ENCODE measurements at places on chromosomes 12 and 14.

GRCh38 chr12:79563021-79563740, 127.6 kb downstream of the PAWR start:
- no peak for DNase-seq

- DNase-seq = no peak
These were observed 79.5 kb downstream of the ETV6 start for GRCh38 chr12:11729008-11729407.

DNA sequence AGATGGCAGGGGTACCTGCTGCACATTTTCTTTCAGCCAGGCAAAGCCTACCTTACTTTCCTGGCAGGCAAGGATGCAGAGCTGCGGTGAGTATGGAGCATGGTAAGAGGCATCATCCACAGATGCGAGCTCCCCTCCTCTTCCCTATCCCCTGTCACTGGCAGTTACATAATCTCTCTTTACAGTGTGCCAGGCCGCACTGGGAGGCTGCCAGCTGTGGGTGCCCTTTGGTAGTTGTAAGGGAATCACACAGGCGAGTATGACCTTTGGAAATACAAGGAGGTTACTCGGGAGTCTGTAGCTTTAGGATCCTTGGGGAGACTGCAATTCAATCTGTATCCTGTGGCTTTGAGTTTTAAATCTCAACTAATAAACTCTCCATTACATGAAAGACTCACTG, 132.5 kb downstream of the KTN1 start:
- DNase-seq = no peak

- no peak for DNase-seq
These were observed 755.6 kb downstream of the MED13L start for GRCh38 chr12:115521771-115522409.

GRCh38 chr14:24674204-24674970, 40.4 kb upstream of the GZMB start:
- no peak for DNase-seq

DNA sequence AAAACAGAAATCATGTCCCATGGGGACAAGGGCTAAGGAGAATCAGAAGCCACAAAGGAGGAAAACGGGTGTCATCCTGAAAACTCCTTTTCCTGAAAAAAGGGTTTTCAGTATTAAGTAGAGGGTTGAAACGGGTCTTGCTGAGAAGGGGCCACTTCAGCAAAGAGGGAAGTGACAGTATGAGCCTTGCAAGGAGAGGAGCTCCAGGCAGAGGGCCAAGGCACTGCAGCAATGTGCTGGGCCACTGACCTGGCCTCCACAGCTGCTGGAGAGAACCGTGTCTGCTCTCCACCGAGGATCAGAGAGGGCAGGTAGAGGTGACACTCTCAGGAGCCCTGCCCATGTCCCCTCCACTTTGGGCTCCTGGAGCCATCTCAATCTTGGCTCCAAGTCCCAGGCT, 103.3 kb downstream of the NCOR2 start:
- no peak for DNase-seq

DNA sequence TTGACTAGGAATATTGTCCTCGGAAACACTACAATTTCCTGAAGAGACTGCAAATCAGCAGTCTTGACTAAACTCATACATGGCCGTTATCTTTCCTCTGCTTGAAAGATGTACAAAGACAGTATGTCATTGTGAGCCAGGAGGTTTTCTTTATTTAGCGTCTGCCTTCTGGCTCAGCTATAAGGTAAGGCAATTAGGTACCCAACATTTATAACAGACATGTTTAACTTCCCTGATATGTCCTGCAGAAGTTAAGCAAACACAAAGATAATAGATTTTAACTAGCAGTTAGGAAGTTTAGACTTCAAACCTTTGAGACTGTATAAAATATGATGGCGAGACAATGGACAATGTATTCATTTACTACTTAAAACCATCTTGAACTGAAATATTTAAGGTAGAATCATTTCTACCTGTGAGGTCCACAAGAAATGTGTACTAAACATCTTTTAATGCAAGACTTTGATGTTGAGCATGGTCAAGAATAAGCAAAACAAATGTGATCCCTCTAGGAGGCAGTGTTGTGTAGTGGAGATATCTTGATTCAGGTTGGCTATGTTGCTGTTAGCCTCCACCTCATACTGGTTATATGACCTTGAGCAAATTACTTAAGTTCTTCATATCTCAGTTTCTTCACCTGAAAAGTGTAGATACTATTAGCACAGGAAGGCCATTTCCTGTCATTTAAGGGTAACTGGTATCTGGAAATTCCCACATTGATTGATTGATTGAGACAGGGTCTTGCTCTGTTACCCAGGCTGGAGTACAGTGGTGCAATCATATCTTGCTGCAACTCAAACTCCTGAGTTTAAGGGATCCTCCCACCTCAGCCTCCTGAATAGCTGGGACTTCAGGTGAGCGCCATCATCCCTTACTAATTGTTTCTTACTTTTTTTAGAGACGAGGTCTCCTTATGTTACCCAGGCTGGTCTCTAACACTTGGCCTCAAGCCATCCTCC, 96.3 kb upstream of the EEA1 start:
- no peak for DNase-seq

DNA sequence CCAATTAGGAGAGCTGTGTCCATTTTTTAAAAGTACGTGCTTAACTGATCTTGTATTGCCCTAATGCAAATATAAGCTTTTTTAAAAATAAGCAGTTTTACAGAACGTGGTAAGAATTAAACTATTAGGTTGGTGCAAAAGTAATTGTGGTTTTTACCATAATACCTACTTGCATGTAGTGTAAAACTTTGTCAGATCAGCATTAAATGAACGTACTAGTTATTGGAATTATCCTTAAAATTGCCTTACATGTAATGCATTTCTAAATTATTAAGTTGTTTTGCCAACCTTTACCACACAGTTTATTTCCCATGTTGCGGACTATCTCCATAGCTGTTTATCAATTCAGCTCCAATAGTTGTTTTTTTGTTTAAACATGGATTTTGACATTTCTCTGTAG, 10.9 kb downstream of the CAND1 start:
- DNase-seq = no peak

- no peak for DNase-seq
These were observed 11.2 kb downstream of the FIGNL2 start for GRCh38 chr12:51837286-51837685.

- DNase-seq = no peak
These were observed 29.1 kb downstream of the SYNE2 start for GRCh38 chr14:63881926-63882325.

GRCh38 chr12:104142543-104142942, 4.5 kb upstream of the NFYB start:
- DNase-seq = no peak

GRCh38 chr12:71010143-71010479, 89.6 kb upstream of the PTPRR start:
- no peak for DNase-seq

- DNase-seq = no peak
These were observed 473.4 kb upstream of the LMO3 start for GRCh38 chr12:17079251-17079909.
